ENCODE measurements at places on chromosomes 13 and 19.

DNA sequence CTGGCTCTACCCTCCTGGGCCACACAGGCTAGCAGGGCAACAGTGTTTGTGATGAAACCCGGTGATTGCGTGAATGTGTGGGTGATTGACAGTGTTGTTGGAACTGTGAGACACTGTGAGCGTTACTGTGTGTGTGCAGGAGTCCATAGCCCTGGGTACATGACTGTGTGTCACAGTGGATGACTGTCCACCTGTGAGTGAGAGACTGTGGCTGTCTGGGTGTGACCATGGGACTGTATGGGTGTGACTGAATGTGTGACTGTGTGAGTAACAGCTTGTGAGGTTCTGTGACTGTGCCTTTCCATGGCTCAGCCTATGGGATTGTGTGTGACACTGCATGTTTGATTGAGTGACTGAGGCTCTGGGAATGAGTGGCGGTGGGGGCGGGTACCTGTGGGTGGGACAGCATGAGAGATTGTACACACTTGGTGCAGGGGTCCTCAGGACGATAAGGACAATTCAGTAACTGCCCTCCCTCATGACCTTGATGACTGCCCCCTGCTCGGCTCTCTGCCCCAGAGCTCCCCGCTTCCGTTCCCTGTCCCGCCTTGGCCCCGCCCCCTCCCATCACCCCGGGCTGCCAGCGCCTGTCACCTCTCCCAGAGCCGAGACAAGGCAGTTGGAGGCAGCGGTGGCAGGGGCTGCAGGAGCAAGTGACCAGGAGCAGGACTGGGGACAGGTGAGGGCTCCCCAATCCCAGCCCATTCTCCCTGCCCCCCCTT is at the start of gene GIPR:
GIPR (plus strand) TSS at position 602 of the 722 bp plus-strand sequence. CDS start 1,300 bp downstream, outside the sequence.
- DNase-seq = peak; percentile 18

- DNase-seq = no peak
These were observed 846 bp downstream of the ZNF790 start for GRCh38 chr19:36837176-36837905.

DNA sequence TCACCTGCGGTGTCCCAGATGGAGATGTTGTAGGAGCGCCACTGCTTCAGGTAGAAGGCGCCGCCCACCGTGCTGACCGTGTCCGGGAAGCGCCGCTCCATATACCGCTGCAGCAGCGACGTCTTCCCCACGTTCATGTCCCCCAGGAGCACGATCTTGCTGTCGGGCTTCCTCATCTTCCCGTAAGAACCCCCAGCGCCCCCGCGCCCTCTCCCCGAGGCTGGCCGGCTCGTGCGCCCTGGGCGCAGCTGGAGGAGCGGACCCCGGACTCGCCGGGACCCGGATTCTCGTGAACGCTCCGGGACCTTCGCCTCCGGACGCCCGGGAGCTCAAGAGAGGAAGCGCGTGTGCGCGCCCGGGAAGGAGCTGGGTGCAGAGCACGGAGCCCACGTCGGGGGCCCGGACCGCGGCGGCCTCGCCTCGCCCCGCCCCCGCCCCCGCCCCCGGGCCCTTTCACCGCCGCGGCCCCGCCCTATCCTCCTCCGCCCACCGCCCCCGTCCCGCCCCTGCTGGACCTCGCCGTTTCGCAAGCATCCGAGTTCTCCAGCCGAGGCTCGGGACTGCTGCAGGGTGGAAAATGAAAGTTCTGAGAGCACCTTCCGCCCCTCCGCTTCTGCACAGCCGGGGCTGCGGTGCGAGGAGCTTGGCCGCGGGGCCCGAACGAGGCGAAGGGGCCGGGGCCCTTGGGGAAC is at the start of gene RAB20:
RAB20 (minus strand) TSS at position 379 of the 692 bp plus-strand sequence; CDS start at position 176, 203 bp downstream.
- DNase-seq = peak; percentile 33

DNA sequence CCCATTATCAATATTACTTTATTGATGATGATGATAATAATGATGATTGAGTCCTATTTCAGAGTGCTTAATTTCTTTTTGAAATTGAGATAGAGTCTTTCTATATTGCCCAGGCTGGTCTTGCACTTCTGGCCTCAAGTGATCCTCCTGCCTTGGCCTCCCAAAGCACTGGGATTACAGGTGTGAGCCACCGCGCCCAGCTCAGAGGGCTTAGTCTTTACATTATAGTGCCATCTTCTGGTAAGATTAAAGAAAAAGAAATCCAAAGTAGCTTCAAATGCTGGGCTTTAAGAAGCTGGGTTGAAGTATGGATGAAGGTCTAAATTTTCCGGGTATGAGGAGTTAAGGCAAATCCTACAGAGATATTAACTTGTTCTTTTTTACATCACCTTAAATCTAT is 3.4 kb upstream of the ZNF333 start:
- no peak for DNase-seq

DNA sequence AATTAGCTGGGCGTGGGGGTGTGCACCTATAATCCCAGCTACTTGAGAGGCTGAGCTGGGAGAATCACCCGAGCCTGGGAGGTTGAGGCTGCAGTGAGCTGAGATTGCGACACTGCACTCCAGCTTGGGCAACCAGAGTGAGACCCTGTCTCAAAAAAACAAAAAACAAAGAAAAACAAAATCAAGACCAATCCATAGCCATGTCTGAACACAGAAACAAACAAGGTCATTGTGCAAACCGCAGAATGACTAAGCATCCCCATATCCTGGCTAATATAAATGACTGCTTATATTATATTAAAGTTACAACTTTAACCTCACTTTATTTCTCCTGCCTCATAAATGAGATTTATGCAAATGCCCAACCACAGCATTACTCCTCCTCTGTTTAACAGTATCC is 2.3 kb upstream of the LYPD3 start:
- no peak for DNase-seq

DNA sequence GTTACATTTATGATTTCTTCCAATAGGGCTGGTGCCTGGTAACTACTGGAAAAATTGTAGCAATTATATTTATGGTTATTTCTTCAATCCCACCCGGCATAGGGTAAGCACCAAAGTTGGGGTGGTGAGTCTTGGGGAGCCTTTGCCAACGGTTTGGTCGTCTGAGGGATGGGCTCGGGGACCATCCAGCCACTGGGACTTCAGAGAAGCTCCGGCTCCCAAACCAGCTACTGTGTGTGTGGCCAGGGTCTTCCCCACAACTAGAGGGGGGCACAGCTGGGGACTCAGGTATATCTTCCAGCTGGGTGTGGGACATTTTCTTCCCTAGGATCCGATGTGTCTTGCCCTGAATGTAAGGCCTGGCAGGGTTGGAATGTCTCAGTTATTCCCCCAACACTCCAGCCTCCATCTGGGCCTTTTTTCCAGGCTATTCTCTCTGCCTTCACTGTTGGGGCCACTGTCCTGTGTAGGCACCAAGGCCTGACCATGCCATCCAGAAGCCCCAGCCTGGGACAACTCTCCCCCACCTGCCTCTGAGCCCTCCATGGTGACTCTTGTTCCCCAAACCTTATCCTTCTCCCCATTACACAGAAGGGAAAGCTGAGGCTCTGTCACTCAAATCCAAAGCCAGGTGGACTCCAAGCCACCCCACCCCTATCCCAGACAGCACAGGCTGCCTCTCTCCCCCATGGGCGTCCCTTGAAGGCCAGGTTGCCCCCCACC is 1.1 kb upstream of the IFI30 start:
- no peak for DNase-seq

DNA sequence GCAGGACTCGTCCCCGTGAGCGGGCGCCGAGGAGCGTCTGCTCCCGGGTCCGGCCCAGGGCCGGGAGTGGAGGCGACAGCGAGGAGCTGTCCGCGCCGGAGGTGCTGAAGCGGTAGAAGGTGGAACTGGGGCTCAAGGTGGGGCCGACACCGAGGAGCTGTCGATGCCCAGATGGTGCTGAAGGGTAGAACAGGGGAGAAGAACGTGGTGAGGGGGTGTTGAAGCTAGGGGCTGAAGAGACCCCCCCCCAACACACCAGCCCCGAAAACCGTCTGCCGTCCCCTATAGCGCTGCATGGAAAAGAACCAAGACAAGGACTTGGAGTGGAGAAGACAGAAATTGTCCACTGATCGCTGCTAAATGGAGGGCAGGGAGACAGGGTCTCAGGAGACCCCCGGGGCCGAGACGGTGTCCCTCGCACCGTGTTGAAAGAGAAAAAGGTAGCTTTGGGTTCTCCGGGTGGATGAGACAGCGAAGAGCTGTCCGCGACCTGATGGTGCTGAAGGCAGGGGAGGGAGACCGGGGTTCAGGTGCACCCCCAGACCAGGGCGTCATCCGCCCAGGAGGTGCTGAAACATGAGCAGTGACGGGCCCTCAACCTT is 7.1 kb upstream of the PDE4C start:
- DNase-seq = peak; percentile 34

DNA sequence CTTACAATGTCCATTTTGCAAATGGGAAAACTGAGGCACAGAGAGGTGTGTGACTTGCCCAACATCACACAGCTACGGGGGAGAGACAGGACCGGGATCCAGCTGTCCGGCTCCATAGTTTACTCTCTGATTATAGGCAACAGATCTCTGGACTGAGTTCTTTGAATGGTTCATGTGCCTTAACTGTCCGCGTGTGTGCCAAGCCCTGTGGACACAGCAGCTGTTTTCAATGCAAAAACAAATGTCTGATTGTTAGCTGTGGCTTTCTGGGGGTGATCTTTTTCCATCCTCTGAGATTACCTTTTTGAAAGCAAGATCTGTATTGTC is 94.1 kb downstream of the KL start:
- no peak for DNase-seq

- DNase-seq = no peak
These were observed 71.4 kb downstream of the DGKH start for GRCh38 chr13:42119875-42120274.

GRCh38 chr13:37870895-37871550 is 1.5 kb upstream of the TRPC4 start:
- DNase-seq = no peak

GRCh38 chr19:41934849-41935374 is 6.7 kb upstream of the ERFL start:
- DNase-seq = peak; percentile 69

DNA sequence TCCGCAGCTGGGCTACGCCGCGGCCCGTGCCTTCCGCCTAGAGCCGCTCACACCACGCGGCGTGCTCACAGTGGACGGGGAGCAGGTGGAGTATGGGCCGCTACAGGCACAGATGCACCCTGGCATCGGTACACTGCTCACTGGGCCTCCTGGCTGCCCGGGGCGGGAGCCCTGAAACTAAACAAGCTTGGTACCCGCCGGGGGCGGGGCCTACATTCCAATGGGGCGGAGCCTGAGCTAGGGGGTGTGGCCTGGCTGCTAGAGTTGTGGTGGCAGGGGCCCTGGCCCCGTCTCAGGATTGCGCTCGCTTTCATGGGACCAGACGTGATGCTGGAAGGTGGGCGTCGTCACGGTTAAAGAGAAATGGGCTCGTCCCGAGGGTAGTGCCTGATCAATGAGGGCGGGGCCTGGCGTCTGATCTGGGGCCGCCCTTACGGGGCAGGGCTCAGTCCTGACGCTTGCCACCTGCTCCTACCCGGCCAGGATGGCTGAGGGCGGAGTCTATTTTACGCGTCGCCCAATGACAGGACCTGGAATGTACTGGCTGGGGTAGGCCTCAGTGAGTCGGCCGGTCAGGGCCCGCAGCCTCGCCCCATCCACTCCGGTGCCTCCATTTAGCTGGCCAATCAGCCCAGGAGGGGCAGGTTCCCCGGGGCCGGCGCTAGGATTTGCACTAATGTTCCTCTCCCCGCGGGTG is 7.4 kb downstream of the DBP start:
- no peak for DNase-seq

DNA sequence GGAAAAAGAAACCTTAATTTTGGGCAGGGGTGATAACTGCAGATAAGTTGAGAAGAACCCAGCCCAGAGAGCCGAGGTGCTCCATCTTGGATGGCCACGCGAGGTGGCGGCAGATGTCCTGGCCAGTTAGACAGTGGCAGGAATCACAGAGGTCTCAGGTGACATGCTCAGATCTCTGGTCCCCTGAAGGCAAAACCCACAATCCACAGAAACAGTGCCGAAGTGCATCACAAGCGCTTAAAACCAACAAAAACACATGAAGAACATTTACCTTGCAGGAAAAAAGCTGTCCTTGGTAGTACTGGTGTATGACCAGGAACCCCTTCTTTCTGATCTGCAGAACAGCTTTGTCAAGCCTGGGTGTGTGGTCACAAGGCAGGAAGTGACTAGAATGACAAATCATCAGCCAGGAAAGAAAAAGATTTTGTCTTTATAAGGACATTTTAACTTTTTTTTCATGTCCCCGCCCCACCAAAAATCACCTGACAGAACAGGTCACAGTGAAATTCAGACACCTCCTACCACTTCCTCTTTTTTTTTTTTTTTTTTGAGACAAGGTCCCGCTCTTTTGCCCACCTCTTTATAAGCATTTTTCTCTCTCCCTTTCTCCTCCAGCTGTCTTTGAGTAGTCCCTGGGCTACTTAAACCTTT is at the start of gene LCP1:
LCP1 (minus strand) TSS at position 338 of the 651 bp plus-strand sequence. CDS start 22,515 bp downstream, outside the sequence.
- no peak for DNase-seq

DNA sequence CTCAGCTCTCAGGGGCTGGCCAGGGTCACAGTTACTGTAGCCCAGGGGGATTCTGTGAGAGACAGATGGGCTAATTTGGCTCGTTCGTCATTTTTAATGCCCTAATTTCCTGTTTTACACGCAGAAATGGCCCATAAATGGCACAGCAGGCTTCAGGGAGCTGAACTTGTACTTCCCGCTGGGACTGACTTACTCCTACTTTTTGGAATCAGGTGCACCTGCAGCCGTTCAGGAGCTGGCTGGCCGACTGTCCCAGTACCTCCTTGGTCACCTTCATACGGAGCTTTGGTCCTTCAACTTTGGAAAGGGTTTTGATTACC is 62.4 kb upstream of the URI1 start:
- no peak for DNase-seq

DNA sequence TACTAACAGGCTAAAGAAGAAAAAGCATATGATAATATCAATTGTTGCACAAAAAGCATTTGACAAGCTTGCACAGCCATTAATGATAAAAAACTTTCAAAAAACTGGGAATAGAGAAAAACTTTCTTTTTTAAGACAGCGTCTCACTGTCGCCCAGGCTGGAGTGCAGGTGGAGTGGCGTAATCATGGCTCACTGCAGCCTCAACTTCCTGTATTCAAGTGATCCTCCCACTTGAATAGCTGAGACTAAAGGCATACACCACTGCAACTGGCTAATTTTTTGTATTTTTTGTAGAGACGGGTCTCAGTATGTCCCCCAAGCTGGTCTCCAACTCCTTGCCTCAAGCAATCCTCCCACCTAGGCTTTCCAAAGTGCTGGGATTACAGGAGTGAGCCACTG is 382.8 kb downstream of the TSHZ3 start:
- DNase-seq = no peak

DNA sequence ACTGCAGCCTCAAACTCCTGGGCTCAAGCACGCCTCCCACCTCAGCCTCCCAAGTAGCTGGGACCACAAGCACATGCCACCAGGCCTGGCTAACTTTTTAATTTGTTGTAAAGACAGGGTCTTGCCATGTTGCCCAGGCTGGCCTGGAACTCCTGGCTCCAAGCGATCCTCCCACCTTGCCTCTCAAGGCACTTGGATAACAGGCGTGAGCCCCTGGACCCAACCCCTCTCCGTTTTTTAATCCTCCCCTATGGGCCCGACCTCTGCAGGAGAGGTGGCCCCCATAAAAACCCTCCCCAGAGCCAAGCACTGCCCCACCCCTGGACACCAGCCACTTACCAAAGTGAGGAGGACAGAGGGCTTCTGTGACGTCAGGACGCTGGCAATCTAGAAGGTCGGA is 28.6 kb downstream of the PEPD start:
- DNase-seq = no peak

- no peak for DNase-seq
These were observed 110.0 kb upstream of the DACH1 start for GRCh38 chr13:71977028-71977427.
